Germinal center (tissue), 1 donor: ENCODE measurements at places on chromosomes 5 and 9.

DNA sequence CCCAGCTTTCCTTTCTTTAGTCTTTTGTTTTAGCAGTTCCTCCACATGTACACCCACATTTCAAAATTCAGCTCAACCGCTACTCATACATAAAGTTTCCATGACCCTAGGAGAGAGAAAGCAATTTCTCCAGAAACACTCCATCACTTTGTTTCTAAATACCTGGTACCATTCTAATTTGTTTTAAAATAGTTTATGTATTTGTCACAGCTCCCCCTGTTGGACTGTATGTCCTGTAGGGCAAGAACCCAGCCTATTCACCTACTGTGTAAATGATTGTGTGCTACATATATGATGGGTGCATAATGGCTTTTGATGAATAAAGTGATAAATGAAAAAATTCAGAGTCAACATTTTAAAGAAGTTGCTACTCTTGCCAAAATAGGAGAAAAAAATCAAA lies 139.1 kb downstream of the COX7C start:
- DNase-seq = no peak

GRCh38 chr9:124386201-124386600 lies 29.0 kb downstream of the PSMB7 start:
- DNase-seq = no peak

DNA sequence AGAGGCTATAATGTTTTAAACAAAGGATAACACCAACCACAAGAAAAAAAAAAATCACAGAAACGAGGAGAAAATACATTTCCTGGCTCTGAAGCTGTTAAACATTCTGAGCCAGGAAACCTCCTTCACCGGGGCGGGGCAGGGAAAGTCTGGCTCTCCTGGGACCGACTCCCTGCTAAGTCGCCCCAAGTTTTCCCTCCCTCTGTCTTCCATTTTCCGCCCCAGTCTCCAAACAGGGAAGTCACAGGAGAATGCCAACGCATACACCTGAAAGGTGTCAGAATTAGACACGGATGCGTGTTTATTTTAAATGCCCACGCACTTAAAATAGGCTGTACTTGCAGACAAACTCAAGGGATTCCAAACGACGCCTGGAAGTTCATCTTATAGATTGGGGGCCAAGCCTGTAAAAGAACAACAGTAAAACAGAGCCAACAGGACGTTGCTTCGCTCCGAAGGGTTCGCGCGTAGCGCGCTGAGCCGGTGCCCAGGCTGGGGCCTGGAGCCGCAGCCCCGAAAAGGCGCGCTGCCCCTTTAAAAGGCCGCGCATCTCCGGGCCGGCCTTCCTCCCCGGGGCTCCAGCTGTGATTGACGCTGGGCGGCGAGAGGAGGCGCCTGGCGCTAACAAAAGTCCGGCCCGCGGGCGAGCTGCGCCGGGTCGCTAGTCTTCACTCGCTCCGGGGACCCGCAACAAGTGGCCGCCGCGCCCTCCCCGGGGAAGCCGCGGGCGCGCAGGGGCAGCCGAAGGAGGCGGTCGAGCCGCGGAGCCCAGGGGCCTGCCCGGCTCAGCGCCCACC lies at the start of gene FBXL7:
TSS of gene FBXL7 (plus strand) at position 653 of the 797 bp plus-strand sequence.
- peak; percentile 29 for DNase-seq

DNA sequence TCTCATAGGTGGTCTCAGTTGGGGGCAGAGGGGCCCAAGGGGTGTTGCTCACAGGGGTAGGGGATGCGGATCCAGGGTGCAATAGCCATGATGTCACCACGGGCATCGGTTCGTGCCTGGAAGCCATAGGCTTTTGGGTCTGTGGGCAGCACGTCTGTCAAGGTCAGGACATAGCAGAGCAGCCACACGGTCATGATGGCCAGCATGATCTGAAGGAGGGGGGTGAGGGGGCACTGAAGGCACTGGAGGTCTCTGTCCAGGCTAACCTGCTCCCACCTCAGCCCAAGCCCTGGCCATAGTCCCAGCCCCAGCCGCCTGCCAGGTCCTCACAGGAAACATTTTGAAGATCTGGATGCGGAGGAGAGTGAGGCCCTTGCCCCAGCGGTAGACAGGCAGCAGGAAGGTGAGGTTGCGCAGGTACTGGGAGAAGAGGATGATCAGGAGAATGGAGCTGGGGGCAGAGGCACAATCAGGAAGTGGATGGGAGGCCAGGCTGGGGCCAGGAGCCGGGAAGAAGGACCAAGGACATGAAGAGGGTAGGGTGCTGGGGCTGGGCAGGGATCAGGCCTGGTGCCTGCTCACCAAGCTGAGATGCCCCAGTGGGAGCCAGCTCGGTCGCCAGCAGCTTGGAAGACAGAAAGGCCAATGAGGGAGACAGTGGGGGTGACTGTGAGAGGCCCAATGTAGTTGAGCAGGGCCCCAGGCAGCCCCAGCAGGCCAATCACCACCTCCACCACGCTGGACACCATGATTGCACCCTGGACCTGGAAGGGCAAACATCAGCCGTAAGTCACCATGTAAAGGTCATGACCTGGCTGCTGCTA lies 3.3 kb downstream of the SLC23A1 start:
- no peak for DNase-seq

DNA sequence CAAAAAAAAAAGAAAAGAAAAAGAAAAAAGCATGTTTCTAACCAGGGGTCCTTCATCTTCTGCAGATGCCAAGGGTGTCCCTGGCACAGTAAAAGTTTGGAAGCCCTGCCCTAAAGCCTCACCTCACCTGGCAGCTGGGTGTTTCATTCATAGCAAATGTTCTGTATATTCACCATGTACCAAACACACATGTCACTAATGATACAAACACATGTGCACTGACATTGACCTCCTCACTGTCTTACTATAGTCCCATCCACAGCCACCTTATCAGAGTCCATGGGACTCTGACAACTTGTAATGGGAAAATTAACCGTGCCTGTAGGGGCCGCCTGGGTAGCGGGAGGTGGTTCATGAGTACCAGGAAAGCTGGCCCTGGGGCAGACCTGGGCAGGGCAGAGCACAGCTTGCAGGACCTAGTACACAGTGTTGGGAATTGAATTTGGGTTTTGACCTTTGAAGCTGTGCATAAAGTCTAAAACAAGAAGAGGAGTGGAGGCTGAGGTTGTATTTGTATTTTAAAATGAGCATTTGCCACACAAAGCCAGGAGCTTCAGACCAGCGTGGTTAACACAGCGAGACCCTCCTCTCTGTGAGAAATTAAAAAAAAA lies 6.4 kb upstream of the MGAT4B start:
- no peak for DNase-seq

DNA sequence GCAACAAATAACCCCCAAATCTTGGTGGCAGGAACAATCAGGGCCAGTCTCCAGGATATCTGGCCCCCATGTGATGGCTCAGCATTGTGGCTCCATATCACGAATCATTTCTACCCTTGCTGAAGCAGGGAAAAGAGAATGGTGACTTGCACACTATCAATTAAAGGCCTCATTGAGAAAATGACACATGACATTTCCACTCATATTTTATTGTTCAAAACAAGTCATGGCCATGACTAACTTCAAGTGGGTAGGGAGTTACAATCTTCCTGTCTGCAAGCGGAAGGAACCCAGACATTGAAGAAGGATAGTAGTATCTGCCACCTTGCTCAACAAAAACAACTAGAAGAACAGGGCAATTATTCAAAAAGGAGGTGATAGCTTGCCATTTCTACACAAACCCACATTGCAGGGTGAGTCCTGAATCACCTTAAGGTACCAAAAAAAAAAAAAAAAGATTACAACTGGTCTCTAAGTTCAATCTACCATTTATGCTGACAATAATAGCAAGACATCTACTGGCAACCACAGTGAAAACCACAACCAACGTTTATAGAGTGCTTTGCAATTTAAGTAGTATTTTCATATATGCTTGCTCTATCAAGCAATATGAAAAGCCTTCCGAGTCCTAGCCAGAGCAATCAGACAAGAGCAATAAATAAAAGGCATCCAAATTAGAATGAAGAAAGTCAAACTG lies 186.7 kb upstream of the DAPK1 start:
- no peak for DNase-seq
